ENCODE measurements at places on chromosomes 7 and 10. TPM values are rescaled to one million over a fixed set of nuclear protein-coding genes. Genes with fewer than 3 reads are reported as not detected.

- DNase-seq = no peak
Observed at GRCh38 chr7:2619116-2619515, 12.7 kb upstream of the TTYH3 start.

GRCh38 chr7:85000735-85001350 is 186.0 kb downstream of the SEMA3D start:
- no peak for DNase-seq

- no peak for DNase-seq
Observed at GRCh38 chr10:27794157-27794556, 48.5 kb upstream of the MKX start.

GRCh38 chr10:129690248-129691070 is 223.4 kb downstream of the MGMT start:
- DNase-seq = no peak

DNA sequence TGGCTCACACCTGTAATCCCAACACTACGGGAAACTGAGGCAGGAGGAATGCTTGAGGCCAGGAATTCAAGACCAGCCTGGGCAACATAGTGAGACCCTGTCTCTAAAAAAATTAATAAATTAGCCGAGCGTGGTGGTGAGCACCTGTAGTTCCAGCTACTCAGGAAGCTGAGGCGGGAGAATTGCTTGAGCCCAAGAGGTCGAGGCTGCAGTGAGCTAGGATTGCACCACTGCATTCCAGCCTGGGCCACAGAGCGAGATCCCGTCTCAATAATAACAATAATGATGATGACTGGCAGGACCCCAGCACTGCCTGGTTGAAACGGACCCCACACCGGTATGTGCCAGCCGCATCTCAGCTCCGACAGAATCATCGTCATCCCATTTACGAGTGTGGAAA is 93.0 kb downstream of the ELFN1 start:
- no peak for DNase-seq

The ZNF679 gene
- polyA plus RNA-seq = not detected

- no peak for DNase-seq
Observed at GRCh38 chr7:45223078-45223477, 65.5 kb downstream of the RAMP3 start.

The BHLHA15 gene
- 0.47 TPM for polyA plus RNA-seq

The ZNF33A gene
- 18.6 TPM for polyA plus RNA-seq

The EPO gene
- polyA plus RNA-seq = 0.18 TPM

DNA sequence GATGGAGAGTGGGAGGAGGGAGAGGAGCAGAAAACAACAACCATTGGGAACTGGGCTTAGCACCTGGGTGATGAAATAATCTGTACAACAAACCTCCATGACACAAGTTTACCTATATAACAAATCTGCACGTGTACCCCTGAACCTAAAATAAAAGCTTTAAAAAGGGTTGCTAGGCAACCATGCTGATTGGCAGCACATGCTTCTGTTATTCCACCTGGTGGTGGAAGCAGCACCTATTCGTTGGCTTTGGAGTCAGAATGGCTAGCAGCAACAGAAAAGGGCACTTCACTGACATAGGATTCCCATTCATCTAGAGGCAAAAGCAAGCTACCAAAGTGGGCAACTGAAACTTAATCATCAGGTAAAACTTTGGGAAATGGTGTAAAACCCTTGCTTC is 57.1 kb downstream of the RELN start:
- no peak for DNase-seq

DNA sequence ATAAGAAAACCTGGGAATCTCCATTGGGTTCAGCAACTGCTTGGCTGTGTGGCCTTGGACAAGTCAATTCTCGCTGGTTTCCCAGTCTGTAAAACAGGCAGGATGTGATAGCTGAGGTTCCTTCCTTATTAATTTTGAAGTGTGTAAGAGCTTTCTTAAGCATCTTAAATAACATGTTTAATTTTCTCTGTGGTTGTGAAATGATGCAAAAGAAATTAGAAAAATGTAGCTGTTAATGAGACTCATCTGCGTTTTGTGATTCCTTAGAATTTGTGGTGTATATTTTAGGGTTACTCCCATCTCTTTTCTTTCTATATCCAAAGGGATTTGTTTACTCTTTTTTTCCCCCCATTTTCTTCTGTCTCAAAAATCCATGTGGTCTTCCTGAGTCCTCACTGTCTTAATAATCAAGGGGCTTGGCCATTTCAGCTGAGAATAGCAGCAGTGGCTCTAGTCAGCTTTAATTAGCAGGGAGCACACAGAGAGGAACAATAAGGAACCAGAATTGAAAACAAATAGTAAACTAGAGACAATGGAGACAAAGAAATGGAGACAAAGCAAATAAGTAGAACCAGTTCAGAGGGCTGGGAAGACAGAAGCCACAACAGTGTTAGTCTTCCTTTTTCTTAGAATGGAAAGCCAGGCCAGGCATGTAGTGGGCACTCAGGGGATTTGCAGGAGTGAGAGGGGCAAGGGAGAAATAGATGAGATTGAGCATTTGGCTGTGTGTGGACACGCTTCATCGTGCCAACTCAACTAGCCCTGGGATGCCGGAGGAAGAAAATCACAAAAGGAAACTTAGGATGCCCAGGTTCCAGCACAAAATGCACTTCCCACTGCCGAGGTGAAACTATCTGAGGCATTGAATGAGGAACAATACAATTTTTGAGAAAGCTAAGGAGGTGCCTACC is 93.9 kb downstream of the CHN2 start:
- no peak for DNase-seq

The TMEM130 gene
- polyA plus RNA-seq = 3.9 TPM

DNA sequence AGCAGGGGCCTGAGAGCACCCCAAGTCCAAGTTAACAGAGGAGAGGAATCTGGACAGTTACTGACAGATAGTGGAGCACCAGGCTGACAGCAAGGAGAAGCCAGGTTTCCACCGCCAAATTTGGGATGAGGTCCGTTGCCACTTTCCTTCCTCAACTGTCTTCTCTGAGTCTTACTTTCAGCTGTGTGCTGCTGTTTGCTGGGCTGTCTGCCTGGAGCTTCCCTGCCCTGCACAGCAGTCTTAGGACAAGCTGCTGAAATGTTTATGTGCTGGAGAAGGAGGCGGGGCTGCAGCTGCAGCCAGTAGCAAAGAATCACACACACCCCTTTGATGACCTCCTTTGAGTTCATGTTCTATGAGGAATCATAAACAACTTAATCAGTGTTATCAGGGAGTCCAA is 17.4 kb upstream of the CYP3A7 start:
- DNase-seq = no peak

DNA sequence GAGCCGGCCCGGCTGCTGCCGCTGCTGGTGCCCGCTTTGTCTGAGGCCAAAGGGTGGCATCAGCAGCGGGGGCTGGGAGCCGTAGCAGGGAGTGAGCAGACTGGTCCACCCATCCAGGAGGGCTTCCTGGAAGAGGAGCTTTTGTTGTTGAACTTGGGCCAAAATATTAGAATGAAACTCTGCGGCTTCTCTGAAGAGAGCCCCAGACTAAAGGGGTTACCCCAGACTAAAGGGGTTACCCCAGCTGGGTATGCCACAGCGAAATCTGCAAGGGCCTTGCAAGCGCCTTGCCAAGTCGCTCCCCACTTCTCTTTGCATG is 154.7 kb upstream of the ZMIZ1 start:
- DNase-seq = no peak

GRCh38 chr7:79298145-79298760 is 155.2 kb downstream of the MAGI2 start:
- DNase-seq = no peak

GRCh38 chr10:110337906-110338305 is 33.2 kb upstream of the SMNDC1 start:
- no peak for DNase-seq

DNA sequence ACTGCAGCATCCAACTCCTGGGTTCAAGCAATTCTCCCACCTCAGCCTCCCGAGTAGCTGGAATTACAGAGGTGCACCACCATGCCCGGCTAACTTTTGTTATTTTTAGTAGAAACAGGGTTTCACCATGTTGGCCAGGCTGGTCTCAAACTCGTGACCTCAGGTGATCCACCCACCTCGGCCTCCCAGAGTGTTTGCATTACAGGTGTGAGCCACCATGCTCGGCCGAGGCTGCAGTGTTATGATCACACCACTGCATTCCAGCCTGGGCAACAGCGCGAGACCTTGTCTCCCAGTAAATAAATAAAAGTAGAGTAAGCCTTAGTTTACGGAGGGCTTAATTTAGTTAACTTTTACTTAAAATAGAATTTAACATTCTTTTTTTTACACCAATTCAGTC is 23.7 kb upstream of the IGF2BP3 start:
- DNase-seq = no peak

DNA sequence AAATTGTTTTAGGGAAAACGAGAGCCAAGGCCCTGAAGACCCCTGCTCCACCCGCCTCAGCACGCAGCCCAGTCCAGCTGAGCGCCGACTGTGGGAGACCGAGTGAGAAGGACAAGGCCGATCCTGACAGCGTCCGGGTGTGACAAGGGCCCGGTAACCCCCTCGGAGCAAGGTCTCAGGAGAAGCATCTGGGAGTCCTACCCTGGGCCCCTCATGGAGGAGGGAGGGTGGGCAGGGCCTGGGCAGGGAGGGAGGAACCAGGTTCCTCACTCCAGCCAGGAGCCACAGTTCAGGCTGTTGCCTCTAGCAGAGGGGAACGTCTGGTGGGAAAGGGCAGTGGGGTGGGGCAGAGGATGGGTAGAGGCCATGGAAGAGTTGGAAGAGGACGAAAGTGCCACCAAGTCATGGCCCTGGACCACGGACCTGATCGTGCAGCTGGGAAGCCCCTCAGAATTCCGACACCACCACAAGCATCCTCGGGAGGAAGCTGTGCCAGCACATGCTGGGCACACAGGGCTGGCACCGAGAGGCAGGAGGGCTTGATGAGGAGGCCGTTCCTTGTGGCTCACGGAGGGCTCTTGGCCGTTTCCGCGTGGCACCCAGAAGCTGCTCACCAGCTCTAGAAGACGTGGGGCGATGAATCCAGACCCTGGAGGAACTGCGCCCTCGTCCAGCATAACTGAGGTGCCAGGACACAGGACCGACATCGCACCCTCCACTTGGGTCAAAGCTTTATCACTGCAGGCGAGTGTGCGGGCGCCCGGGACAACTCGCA is 2.2 kb upstream of the KNDC1 start:
- DNase-seq = no peak

The NEUROD6 gene
- polyA plus RNA-seq = 0.09 TPM

The IGF2BP3 gene
- 27.8 TPM for polyA plus RNA-seq

The PLPP4 gene
- polyA plus RNA-seq = 0.10 TPM

GRCh38 chr10:110672580-110672919 is 28.4 kb downstream of the RBM20 start:
- DNase-seq = no peak

- DNase-seq = no peak
Observed at GRCh38 chr7:135834266-135834665, 85.7 kb upstream of the FAM180A start.

- no peak for DNase-seq
Observed at GRCh38 chr7:129468087-129468486, 33.9 kb downstream of the STRIP2 start.

The ASB10 gene
- polyA plus RNA-seq = 6.2 TPM

The CEP41 gene
- polyA plus RNA-seq = 22.9 TPM

The IFIT1B gene
- polyA plus RNA-seq = 0.53 TPM

GRCh38 chr10:97259119-97259518 is 33.3 kb downstream of the ARHGAP19 start:
- no peak for DNase-seq

- no peak for DNase-seq
Observed at GRCh38 chr7:119943942-119944600, 328.9 kb upstream of the KCND2 start.

The CPA1 gene
- 6.5 TPM for polyA plus RNA-seq

- DNase-seq = no peak
Observed at GRCh38 chr10:59016043-59016442, 160.4 kb upstream of the PHYHIPL start.

The CHN2 gene
- 16.0 TPM for polyA plus RNA-seq

DNA sequence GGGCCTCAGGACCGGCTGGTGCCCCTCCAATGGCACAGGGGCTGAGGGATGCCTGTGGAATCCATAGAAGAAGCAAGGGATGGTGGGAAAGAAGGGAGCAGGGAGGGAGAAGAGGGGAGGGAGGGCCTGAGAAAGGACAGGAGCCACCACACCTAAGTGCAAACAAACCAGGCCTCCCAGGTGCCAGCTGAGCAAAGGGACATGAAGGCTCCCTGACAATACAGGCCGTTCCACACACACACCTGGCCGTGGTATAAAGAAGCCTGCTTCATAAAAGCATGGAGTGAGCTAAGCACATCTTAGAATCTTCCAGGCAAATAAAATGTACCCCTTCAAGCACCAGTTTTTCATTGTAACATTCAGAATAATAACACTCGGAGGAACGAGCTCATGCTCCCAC is 54.0 kb downstream of the OAT start:
- DNase-seq = no peak

GRCh38 chr10:111117528-111118277 is 40.9 kb downstream of the ADRA2A start:
- no peak for DNase-seq

- DNase-seq = no peak
Observed at GRCh38 chr7:138440460-138440859, 19.6 kb upstream of the TRIM24 start.

The CH25H gene
- 0.35 TPM for polyA plus RNA-seq

- no peak for DNase-seq
Observed at GRCh38 chr10:124049484-124049883, 43.9 kb downstream of the CHST15 start.

The PON1 gene
- 0.47 TPM for polyA plus RNA-seq

The FAM204A gene
- 35.4 TPM for polyA plus RNA-seq

- DNase-seq = no peak
Observed at GRCh38 chr10:35470925-35471315, 134.2 kb upstream of the GJD4 start.

DNA sequence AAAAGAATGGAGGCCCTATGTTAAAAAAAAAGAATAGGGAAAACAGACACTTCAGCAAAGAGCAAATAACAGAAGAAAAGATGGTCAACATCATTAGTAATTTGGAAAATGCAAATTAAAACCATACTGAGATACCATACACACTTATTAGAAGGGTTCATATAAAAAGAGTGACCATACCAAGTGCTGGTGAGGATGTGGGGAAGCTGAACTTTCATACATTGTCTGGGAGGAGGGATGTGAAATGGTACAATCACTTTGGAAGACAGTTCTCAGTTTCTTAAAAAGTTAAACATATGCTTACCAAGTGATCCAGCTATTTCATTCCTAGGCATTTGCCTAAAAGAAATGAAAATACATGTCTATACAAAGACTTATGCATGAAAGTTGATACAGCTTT is 194.4 kb downstream of the CXCL12 start:
- no peak for DNase-seq

DNA sequence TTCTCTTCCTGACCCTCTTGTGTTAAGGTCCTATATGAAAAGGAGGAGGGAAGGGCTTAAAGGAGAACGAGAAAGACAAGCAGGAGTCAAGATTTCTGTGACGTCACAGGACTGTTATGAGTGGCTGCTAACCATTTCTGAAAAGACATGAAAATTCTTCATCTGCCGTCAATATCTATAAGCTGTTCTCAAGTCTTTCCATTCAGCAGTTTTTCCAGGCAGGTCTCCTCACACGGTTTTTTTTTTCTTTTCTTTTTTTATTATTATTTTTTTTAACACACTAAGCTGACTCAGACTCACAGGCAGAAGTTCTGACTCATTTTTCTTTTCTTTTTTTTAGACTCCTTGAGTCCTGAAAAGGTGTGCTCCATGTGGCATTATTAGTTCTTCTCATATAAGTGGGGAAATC is 72.0 kb downstream of the DGKI start:
- no peak for DNase-seq

GRCh38 chr10:99798920-99799319 is 16.5 kb downstream of the ABCC2 start:
- DNase-seq = no peak

Data from forelimb muscle (tissue), 1 donor.